ENCODE measurements at places on chromosomes 1 and 21.

GRCh38 chr1:218025454-218025853 is 259.6 kb upstream of the RRP15 start:
- no peak for DNase-seq

DNA sequence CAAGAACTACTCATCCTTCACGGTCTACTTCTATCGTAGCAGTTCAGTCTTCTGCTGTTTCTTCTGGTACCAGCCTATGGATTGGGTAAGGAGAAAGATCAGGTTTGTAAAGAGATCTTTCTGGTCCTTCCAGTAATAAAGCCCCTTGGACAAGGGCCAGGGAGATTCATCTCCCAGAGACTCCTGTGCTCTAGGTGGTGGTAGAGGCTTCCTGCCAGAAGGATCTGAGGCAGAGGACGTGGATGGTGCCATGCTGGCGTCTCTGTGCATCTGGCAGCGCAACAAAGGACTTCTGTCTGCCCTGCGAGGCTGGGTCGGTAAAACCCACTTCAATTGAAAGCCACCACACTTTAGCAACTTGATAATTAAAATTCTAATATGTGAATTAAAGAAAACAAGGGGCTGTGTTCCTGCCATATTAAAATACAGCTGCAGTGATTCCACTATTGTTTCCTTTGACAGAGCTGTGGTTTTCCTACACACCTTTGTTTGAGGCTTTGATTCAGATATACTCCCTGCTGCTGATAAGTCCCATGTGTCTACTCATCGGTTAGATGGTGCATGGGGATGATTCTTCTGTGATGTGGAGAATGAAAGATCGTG is 73.6 kb downstream of the ROR1 start:
- DNase-seq: no peak

- DNase-seq: no peak
Measured at GRCh38 chr1:102732927-102733326, 375.4 kb downstream of the COL11A1 start.

DNA sequence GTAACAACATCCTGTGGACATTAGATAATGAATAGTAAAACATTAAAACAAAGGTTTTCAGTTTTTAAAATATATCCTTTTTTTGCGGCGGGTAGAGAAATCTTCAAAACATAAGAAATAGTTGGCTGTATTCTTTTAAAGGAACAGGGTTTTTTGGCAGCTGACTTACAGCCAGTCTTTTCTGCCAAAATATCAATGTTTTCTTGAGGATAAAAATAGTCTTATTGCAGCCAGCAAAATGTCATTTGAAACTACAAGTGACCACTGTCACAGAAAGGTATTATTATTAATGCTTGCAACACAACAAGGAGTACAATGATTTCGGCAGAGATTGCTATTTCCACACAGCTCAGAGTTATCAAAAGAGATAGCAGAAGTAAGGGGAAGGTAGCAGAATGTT is 21.4 kb downstream of the OLFM3 start:
- no peak for DNase-seq

- no peak for DNase-seq
Measured at GRCh38 chr1:109111386-109112055, 2.4 kb upstream of the ELAPOR1 start.

- DNase-seq: no peak
Measured at GRCh38 chr21:24428591-24429199, 1178.6 kb downstream of the MRPL39 start.

GRCh38 chr21:16020878-16021277 is 291.1 kb downstream of the USP25 start:
- DNase-seq: no peak

GRCh38 chr1:45335855-45336324 is 4.1 kb upstream of the TOE1 start:
- DNase-seq: no peak

DNA sequence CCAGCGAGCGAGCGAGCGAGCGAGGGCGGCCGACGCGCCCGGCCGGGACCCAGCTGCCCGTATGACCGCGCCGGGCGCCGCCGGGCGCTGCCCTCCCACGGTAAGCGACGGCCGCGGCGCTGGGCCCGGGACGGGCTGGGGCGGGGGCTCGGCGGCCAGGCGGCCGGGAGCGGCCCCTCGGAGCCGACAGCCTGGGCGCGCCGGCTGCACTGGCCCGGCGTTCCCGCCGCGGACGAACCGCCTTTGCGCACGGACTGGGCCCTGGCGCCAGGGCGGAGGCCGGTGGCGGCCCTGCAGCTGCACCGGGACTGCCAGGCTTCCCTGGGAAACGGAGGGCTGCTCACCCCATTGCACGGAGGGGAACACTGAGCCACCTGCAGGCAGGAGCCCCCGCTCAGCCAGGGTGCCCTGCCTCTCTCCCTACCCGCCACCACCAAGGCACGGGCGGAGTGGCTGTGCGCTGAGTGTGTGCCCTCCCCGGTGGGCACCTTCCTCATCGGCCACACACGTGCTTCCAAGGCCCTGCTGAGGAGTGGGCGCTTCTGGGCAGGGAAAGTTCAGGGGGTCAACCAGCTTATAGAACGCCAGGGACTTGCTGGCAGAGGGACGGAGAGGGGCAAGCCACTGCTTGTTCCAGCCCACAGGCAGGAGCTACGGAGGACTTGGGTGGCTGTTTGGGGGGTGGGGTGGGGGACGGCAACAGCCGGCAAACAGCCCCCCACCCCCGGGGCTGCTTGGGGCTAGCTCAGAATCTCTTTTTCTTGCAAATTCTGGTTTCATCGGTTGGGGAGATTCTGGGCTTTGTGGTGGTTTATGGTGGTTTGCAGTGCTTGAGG is 532 bp downstream of the CSF1 start:
- peak; percentile 32 for DNase-seq

DNA sequence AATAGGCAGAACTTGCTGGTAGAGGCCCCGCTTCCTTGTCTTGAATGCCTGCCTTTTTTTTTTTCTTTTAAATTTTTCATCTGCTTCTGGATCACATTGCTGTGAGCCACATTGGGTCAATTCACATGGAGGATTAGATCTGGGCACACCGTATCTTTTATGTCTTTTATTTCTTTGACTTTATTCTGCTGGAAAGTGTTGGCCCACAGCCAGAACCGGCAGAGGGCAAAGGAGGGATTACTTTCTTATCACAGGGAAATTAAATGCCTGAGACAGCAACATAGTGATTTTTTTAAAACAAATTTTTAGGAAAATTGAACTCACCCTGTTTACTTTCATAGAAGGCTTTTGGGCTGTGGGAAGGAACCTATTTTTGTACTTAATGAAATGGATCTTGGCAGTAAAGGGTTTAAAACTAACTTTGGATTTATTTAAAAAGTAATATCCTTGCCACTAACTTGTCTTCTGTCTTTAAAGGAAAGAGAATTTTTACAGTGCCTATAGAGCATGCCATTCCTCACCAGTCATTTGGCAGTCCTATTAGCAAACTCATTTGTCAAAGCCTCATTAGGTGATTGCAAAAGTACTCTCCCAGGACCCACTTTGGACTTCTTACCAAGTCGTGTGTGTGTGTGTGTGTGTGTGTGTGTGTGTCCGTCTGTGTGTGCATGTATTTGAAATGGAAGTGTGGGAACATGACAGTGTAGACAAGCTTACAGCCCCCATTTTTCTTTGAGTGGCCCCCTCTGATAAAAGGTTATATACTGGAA is 68.4 kb downstream of the ST6GALNAC3 start:
- no peak for DNase-seq

DNA sequence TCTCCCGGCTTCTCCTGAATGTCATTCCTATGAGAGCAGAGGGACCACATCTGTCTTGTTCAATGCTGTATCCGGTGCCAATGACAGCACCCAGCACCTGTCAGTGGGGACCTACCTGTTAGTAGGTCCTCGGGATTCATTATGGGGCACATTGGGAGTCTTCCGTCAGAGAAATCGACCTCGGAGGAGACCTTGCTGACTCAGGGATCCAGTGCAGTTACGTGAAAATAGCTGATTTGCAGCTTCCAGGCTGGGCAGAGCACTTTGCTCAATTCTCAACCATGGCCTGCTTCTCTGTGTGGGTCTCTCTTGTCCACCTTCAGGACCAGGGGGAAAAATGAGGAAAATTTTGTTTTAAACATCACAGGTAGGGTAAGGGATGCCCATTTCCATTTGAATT is 130.2 kb downstream of the PRDM2 start:
- no peak for DNase-seq

GRCh38 chr1:154329551-154330131 is 4.3 kb downstream of the ATP8B2 start:
- no peak for DNase-seq

GRCh38 chr1:203103829-203104495 is 18.1 kb upstream of the MYOG start:
- no peak for DNase-seq

DNA sequence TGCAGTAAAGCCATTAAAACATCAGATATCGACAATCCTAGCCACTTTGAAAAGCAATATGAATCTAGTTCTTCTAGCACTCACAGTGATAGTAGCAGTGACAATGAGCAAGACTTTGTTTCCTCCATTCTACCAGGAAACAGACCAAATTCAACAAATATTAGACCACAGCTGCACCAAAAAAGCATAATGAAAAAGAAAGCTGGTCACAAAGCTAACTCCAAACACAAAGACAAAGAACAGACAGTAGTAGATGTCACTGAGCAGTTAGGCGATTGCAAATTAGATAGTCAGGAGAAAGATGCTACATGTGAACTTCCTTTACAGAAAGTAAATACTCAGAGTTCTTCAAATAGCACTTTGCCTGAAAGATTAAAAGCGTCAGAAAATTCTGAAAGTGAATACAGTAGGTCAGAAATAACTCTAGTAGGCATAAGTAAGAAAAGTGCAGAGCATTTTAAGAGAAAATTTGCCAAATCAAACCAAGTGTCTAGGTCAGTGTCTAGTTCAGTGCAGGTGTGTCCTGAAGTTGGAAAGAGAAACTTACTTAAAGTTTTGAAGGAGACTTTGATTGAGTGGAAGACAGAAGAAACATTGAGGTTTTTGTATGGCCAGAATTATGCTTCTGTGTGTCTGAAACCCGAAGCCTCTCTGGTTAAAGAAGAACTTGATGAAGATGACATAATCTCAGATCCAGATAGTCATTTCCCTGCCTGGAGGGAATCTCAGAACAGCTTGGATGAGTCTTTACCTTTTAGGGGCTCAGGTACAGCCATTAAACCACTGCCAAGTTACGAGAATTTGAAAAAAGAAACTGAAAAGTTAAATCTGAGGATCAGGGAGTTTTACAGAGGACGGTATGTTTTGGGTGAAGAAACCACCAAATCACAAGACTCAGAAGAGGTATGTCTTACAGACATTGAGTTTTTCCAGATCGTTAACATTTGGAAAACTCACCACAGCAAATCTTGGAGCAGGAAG is 24.9 kb downstream of the RPAP2 start:
- no peak for DNase-seq

GRCh38 chr21:40717028-40717427 is 129.9 kb downstream of the DSCAM start:
- DNase-seq: no peak

- no peak for DNase-seq
Measured at GRCh38 chr1:201660931-201661822, 122.2 kb downstream of the NAV1 start.

DNA sequence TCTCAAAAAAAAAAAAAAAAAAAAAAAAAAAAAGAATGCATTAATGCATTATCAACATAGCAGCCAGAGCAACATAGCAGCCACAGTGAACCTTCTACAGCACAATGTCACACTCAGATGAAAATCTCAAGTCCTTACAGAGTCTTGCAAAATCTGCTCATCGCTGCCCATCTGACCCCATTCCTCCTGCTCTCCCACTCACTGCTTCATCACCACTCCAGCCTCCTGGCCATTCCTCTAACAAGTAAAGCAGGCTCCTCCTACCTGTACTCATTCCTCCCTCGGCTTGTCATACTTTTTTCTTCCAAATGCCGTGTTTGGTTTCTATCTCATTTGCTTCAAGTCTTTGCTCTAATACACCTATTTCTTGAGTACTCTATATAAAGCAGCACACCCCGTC is 29.5 kb downstream of the BRINP2 start:
- no peak for DNase-seq

DNA sequence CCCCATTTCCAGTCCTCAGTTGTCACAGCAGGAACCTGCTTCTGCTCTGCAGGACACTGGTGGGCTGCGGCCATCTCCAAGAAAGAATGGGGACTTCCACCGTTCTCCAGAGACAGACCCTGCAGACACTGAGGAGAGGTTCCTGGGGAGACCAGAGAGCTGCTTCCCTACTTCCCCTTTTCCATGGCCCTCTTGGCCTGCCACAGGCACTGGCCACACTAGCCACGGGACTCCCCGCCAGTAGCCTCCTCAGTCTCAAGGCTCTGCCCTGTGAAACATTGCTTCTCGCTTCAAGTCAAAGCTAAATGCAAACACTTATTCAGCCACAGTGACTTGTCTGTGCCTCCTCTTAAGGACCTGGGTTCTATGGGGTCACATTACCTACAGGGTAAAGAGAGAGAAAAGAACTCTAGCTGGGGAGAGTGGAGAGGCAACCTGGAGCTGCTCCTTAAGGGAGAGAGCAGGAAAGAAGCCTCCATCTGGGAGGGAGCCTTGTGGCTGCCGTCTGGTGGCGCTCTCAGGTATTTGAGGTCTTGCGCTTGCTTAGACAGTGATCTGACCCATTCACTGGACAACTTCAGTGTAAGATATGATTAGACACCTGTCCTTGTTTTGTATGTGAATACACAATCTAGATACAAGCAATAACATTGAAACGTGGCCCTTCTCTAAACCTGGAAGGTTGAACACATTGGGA is 5.4 kb upstream of the SLAMF8 start:
- peak; percentile 11 for DNase-seq

DNA sequence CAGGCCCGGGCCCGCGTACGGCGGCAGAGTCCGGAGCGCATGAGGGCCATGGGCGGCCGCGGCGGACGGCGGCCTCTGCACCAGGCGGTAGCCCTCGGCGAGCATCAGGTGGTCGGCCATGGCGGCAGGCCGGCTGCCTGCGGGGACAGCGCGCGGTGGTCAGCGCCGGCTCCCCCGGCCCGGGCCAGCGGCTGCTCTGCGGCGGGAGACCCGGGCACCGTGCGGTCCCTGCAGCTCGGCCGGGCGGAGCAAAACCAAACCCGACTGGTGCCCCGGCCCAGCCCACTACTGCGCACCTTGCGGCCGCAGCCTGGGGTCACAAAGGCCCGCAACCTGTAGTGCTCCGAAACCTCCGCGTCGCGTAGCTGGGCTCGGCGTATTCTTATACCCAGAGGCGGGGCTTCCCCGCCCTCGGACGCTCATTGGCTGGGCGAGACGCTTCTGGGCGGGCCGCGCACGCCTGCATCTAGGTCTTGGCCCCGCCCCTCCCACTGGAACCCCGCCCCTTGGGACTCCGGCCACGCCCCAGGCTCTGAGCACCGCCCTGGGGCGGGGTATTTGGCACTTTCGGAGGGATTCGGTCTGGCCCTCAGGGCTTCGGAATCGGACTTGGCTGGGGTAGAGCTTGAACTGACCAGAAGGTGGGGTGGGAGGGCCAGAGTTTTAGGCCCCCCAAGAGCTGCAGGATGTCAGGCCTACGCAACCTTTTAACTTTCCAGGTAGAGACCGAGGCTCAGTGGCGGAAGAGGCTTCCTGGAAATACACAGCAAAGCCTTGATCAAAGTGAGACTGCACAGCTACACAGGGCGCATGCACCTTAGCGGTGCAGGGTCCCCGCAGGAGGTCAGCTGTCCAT is at the start of gene CITED4:
CITED4 (minus strand) TSS at position 356 of the 856 bp plus-strand sequence; CDS start at position 120, 236 bp downstream.
- DNase-seq: peak; percentile 97

Measured in HAP-1 (cell line).